ENCODE measurements at places on chromosomes 12 and 14. TPM values are rescaled to one million over a fixed set of nuclear protein-coding genes. Genes with fewer than 3 reads are reported as not detected.

The TXNRD1 gene
- total RNA-seq: 294 TPM

- no peak overlapping the region for H3K4me3 ChIP-seq
- H3K4me1 ChIP-seq: peaks cover 23% of the 10 kb centered on the region
- no peak for DNase-seq
Measured at GRCh38 chr12:92094751-92095161, 50.9 kb downstream of the BTG1 start.

DNA sequence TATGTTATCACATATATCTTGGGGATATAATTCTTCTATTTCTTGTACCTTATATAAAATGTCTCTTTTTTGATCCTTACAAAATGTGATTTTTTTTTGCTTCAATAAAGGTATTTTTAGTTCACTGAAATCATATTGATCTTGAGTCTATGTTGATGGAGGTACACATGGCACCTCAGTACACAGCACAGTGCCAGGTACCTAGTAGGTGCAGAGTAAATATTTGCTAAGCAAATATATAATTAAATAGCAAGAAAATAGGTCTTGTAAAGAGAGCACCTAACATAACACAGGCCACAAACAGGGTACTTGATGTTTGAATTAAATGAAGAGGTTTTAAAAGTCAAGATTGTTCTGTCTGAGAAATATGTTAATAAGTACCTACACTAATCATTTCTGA is 69.7 kb downstream of the CIT start:
- peaks cover 38% of the 10 kb centered on the region for H3K36me3 ChIP-seq
- H3K4me1 ChIP-seq: peaks cover 13% of the 10 kb centered on the region
- no peak overlapping the region for H3K27ac ChIP-seq

DNA sequence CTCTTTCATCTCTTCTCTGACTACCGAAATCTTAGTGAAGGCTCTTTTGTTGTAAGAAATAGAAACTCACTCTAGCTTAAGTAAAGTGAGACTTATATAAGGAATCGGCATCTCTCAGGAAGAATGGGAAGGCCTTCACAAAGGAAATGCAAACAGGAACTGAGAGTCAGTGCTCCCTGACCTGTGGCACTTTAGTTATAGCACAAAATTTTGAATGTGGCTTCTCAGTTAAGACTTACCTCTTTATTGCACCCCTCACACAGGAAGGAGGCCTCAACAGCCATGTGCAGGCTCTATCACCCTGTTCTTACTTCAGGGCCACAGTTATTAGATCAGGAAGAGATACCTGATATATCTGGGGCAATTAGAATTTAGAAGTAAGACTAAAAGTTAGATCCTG is 224.7 kb upstream of the EGLN3 start:
- no peaks in the 10 kb centered on the region for H3K4me1 ChIP-seq
- no peaks in the 10 kb centered on the region for H3K36me3 ChIP-seq

- H3K4me1 ChIP-seq: peaks cover 60% of the 10 kb centered on the region
- H3K27me3 ChIP-seq: no peaks in the 10 kb centered on the region
- no peaks in the 10 kb centered on the region for H3K36me3 ChIP-seq
- H3K27ac ChIP-seq: peak overlapping the region; percentile 94
Measured at GRCh38 chr12:131114271-131114670, 160.6 kb downstream of the ADGRD1 start.

GRCh38 chr14:101007765-101008164 is 104.2 kb upstream of the RTL1 start:
- H3K27me3 ChIP-seq: no peaks in the 10 kb centered on the region
- no peaks in the 10 kb centered on the region for H3K4me1 ChIP-seq
- no peak overlapping the region for H3K27ac ChIP-seq
- peaks cover 14% of the 10 kb centered on the region for H3K36me3 ChIP-seq

DNA sequence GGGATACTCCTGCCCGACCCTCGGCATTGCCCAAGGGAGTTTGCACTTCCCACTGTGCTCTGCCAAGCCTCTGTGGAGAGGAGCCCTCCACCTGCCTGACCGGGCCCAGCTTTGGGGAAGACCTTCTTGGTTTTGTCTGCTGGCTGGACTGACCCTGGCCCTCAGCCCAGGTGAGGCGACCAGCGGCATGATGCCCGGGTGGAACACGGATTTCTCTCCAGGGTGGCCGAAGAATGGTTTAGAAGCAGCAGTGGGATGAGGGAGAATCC is 15.6 kb downstream of the ZBTB42 start:
- no peak for DNase-seq
- H3K27me3 ChIP-seq: no peaks in the 10 kb centered on the region
- peak overlapping the region; percentile 82 for H3K4me3 ChIP-seq
- H3K36me3 ChIP-seq: 0 out of 2 replicates have a peak, but pooled peaks cover 4% of the 10 kb centered on the region
- H3K27ac ChIP-seq: peak overlapping the region; percentile 69
- H3K4me1 ChIP-seq: peaks cover 13% of the 10 kb centered on the region

- H3K27ac ChIP-seq: no peak overlapping the region
- no peaks in the 10 kb centered on the region for H3K4me1 ChIP-seq
- H3K4me3 ChIP-seq: no peak overlapping the region
- no peaks in the 10 kb centered on the region for H3K36me3 ChIP-seq
Measured at GRCh38 chr12:112711026-112711425, 80.5 kb upstream of the RPH3A start.

GRCh38 chr12:12893438-12893837 is 2.1 kb downstream of the GPRC5A start:
- H3K27ac ChIP-seq: no peak overlapping the region
- peaks cover 31% of the 10 kb centered on the region for H3K4me1 ChIP-seq
- H3K36me3 ChIP-seq: no peaks in the 10 kb centered on the region
- no peak for DNase-seq
- H3K27me3 ChIP-seq: no peaks in the 10 kb centered on the region

- DNase-seq: no peak
- no peak overlapping the region for H3K27ac ChIP-seq
- no peaks in the 10 kb centered on the region for H3K36me3 ChIP-seq
- no peak overlapping the region for H3K4me3 ChIP-seq
- H3K27me3 ChIP-seq: no peaks in the 10 kb centered on the region
Measured at GRCh38 chr12:18595412-18595811, 142.4 kb downstream of the PLCZ1 start.

The RNU4-1 gene
- under 0.01 TPM for total RNA-seq

DNA sequence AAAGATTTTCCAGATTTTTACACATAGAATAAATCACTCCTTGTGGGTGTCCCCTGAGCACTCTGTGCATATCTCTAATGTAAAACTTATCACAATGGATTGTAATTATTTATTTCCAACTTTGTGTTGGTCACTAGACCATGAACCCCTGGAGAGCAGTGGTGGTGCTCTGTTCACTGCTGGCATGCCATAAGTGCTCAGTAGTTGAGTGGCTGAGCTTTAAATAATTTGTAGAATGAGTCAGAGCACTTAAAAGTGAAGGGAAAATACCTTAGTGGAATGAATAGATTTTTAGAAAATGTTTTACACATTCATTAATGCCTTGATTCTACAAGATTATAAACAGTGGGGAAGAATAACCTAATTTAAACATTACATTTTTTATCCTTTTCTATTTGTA is 6.3 kb downstream of the MGAT4C start:
- H3K27me3 ChIP-seq: no peaks in the 10 kb centered on the region
- no peaks in the 10 kb centered on the region for H3K4me1 ChIP-seq
- H3K36me3 ChIP-seq: no peaks in the 10 kb centered on the region

DNA sequence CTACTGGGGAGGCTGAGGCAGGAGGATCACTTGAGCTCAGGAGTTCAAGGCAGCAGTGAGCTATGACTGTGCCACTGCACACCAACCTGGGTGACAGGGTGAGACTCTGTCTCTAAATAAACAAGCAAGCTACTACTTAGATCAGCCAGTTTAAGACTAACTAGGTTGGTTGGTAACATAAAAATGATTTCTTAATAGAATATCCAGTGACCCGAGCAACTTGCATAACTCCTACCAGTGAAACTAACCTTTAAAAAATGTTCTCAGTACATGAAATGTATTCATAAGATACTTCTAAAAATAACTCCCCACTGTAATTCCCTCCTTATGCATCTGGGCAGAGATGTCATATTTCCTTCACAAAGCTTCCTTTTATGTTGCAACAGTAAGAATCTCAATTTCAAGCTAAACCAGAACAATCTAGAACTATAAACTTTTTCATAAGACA is 15.9 kb downstream of the TAOK3 start:
- no peaks in the 10 kb centered on the region for H3K27me3 ChIP-seq
- no peak overlapping the region for H3K4me3 ChIP-seq
- H3K36me3 ChIP-seq: 0 out of 2 replicates have a peak, but pooled peaks cover 6% of the 10 kb centered on the region
- no peak for DNase-seq
- peak overlapping the region; percentile 25 for H3K27ac ChIP-seq
- peaks cover 40% of the 10 kb centered on the region for H3K4me1 ChIP-seq

DNA sequence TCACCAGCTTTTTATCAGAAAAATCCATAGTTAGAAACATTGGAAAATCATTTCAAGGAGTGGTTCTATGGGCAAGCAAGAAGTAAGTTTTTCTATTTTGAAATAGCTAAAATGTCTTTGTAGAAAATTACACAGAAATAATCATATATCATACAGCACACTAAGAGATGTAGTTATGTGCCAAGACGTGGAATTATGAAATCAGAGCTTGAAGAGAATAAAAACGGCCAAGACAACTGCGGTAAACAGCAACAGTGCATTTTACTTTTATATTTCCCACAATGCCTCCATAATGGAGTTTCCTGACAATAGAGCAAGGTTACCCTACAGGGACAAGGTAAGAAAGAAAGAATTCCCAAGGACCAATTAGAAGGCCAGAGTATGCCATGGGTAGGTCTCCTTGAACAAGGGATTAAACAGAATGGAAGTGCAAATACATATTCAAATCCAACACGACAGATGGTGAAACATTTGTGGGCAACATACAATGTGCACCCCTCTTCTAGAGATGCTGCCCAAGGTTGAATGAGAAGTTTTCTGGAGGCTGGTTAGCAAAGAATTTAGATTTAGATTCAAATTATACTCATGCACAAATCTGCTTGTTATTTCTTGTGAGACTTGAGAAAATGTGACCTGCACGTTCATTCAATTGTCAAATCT is 76.1 kb upstream of the BTG1 start:
- H3K4me1 ChIP-seq: peaks cover 10% of the 10 kb centered on the region
- no peaks in the 10 kb centered on the region for H3K27me3 ChIP-seq
- DNase-seq: no peak
- no peak overlapping the region for H3K4me3 ChIP-seq

GRCh38 chr12:50110127-50110761 is 1.8 kb upstream of the COX14 start:
- H3K4me1 ChIP-seq: peaks cover 6% of the 10 kb centered on the region
- no peak overlapping the region for H3K4me3 ChIP-seq
- no peak overlapping the region for H3K27ac ChIP-seq
- H3K36me3 ChIP-seq: no peaks in the 10 kb centered on the region

The NYNRIN gene
- 1.2 TPM for total RNA-seq

- H3K27me3 ChIP-seq: no peaks in the 10 kb centered on the region
- no peak overlapping the region for H3K4me3 ChIP-seq
- H3K36me3 ChIP-seq: peaks cover 7% of the 10 kb centered on the region
- no peak for DNase-seq
Measured at GRCh38 chr12:47707905-47708543, 2.2 kb upstream of the RPAP3 start.

DNA sequence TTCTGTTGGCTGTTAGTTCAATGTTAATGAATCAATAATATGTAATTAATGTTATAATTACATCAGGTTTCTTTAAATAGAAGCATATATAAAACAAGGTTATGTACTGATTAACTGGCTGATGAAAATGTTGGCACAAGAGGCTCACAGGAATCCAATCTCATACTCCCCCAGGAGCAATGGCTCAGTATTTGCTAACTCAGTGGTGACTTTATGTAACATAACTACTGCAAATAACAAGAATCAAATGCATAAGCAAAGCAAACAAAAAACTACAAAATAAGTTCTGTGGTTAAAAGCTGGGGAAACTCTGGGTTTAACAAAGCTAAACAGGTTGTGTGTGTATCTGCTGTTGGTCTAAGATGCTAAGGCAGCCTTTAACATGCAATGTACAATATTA is 27.7 kb upstream of the BBS10 start:
- H3K4me3 ChIP-seq: no peak overlapping the region
- no peak overlapping the region for H3K27ac ChIP-seq
- DNase-seq: no peak
- no peaks in the 10 kb centered on the region for H3K4me1 ChIP-seq
- H3K27me3 ChIP-seq: no peaks in the 10 kb centered on the region
- peaks cover 21% of the 10 kb centered on the region for H3K36me3 ChIP-seq

The SDR9C7 gene
- not detected for total RNA-seq

- peaks cover 80% of the 10 kb centered on the region for H3K36me3 ChIP-seq
- no peak overlapping the region for H3K27ac ChIP-seq
- no peak for DNase-seq
- H3K4me3 ChIP-seq: no peak overlapping the region
- no peaks in the 10 kb centered on the region for H3K27me3 ChIP-seq
- no peaks in the 10 kb centered on the region for H3K4me1 ChIP-seq
Measured at GRCh38 chr14:81200054-81200453, 20.7 kb downstream of the GTF2A1 start.

The HDAC7 gene
- total RNA-seq: 29.7 TPM

- no peak overlapping the region for H3K4me3 ChIP-seq
- no peaks in the 10 kb centered on the region for H3K27me3 ChIP-seq
- H3K36me3 ChIP-seq: no peaks in the 10 kb centered on the region
- no peak overlapping the region for H3K27ac ChIP-seq
- DNase-seq: no peak
Measured at GRCh38 chr14:71773898-71774481, 158.2 kb upstream of the RGS6 start.

DNA sequence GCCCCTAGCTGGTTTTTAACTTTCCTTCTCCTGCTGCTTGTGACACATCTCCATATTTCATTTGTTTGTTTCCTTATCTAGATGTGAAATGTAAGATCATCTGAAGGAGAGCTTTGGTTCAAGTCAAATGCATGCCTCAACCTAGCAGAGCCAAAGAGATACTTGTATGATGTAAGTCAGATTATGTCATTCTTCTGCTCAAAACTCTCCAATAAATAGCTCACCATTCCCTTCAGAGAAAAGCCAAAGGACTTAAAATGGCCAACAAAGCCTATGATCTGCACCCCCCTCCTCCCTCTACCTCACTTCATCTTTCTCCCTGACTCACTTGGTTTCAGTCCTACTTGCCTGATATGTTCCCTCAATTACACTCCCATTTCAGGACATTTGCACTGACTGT is 68.1 kb downstream of the COX16 start:
- H3K27ac ChIP-seq: no peak overlapping the region
- H3K27me3 ChIP-seq: no peaks in the 10 kb centered on the region
- H3K4me1 ChIP-seq: no peaks in the 10 kb centered on the region
- H3K4me3 ChIP-seq: no peak overlapping the region
- H3K36me3 ChIP-seq: no peaks in the 10 kb centered on the region

Data from SJSA1 (cell line).